Activated CD4-positive, alpha-beta T cell treated with anti-CD3 and anti-CD28 coated beads for 4 hours (primary cell): ENCODE measurements at places on chromosomes 1 and 21.
A peak's percentile ranks its signal among the peaks of the same experiment; 100 is the strongest.

- DNase-seq = no peak
Measured at GRCh38 chr1:153087652-153088051, 6.7 kb downstream of the SPRR2E start.

DNA sequence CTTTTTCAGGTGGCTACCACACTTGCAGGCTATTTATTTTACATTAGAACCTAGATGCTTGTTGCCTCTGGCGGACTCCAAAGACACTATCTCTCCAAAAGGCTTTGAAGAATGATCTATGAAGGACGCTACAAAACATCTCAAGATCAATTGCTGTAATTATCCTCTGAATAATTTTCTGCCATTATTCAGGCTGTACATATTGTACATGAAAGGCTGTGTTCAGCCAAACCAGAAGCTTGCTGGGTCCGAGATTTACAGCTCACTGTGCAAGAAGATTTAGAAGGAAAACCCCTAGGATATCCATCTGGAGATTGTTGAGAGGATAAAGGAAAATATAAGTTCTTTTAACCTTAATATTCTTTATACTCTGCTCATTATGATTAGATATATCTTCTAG lies 523.6 kb upstream of the PLXNA2 start:
- no peak for DNase-seq

GRCh38 chr1:14826172-14826636 lies 227.7 kb downstream of the KAZN start:
- DNase-seq = no peak

GRCh38 chr1:6447818-6448748 lies 17.9 kb downstream of the TNFRSF25 start:
- DNase-seq = peak; percentile 45

- no peak for DNase-seq
Measured at GRCh38 chr1:119329541-119330461, 38.8 kb upstream of the HAO2 start.

- DNase-seq = no peak
Measured at GRCh38 chr1:60589916-60590315, 492.4 kb upstream of the NFIA start.

DNA sequence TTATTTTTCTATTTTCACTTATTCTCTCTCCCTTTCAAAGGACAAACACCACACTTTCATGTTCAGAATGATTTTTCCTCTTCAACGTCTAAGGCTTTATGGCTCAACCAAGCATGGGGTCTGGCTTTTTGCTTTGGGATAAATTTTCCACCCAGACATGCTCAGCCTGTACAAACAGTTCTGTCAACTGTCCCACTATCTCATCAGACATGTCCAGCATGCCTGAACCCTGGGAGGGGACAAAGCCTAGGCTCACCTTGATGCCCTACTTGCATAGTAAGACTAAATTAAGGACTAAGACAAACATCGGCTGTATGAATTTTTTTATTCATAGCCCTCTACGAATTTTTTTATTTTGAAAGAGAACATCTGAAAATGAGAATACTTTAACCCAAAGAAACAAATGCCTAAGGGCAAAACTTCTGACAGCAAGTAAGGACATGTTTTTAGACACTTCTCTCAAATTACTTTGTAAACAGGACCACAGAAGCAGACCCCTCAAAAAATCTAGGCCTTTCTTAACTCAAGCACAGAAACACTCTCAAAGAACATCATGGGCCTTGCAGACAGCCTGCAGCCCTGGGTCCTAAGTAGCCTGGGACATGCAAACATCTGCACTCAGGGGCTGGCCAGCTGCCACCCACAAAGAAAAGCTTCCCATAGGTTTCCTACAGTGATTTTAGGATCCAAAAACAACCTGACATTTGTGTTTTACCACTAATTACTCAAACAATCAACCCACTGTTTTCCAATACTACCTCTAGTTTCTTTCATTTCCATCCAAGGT lies 72.3 kb upstream of the PALMD start:
- DNase-seq = no peak

DNA sequence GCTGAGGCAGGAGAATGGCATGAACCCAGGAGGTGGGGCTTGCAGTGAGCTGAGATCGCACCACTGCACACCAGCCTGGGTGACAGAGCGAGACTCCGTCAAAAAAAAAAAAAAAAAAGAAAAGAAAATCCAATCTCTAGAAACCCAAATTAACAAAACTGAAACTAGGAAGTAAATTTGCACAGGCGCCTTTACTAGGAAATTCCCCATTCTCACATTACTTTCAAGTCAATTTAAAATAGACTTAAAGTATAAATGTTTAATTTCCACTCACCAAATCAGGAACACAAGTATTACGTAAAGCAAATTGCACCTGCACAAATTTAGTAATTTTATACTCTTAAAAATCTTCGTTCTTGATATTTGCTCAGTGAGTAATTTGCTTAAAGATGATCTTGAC lies 67.8 kb upstream of the BCAR3 start:
- DNase-seq = no peak

DNA sequence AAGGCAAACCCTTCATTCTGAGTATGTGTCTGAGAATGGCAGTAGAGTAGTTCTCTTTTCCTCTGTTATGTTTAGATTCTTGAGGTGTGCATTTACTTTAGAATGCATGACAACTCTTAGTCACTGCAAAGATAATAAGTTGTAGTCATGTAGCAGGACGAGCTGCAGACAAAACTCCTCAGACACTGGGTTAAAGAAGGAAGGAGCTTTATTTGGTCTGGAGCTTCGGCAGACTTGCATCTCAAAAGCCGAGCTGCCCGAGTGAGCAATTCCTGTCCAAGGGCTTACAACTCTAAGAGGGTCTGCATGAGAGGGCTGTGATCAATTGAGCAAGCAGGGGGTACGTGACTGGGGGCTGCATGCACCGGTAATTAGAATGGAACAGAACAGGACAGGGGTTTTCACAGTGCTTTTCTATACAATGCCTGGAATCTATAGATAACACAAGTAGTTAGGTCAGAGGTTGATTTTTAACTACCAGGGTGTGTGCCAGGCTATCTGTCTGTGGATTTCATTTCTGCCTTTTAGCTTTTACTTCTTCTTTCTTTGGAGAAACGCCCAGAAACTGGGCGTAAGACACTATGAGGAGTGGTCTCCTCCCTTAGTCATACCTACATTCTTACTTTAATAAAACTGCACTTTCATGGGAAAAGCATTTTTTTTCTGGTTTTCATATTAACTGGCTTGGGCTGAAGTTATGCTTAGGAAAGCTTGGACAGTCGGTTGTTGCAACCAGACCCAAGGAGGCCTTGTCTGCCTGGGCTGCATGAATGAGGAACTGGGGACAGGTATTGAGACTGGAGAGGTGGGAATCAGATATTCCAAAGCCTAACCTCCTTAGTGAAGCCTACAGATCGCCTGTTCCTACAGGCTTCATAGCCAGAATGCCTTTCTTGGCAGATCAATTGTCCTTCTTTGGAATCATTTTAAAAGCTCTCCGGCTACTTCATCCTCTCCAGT lies 115.1 kb downstream of the RHOU start:
- DNase-seq = no peak

DNA sequence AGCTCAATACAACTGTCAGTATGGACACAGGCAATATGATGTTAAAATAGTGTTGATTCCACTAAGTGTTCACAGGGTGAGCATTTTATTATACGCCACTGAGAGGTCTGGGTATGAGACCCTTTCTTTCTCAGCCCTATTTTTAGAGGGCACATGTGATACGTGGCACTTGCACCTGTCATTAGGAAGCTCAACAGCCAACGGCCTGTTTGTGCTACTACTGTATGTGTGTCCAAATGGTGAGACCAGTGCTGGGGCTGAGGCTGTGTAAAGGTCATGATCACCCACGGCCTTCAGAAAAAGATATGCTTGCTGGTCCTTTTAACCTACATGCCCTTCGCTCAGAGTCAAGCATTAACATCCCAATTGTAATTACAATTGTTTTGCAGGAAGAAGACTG lies 176.2 kb downstream of the DUSP10 start:
- no peak for DNase-seq

DNA sequence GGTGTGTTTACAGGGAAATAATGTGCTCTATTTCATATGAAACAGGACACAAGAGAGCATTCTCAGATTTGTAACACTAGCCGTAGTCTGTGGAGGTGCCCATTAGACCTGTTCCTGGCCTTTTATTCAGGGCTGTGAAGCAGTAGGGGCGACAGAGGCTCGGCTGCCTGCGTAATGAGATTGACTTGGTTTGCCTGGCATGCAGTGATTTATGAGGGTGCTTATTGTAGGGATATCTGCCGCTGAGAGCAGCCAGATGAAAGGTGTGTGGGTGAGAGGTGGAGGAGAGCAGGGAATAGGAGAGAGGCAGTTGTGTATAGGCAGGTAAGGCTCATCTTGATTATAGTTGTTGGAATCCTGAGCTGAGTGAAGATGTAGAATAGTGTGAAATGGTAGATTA lies 51.3 kb downstream of the DNAJC6 start:
- DNase-seq = no peak

DNA sequence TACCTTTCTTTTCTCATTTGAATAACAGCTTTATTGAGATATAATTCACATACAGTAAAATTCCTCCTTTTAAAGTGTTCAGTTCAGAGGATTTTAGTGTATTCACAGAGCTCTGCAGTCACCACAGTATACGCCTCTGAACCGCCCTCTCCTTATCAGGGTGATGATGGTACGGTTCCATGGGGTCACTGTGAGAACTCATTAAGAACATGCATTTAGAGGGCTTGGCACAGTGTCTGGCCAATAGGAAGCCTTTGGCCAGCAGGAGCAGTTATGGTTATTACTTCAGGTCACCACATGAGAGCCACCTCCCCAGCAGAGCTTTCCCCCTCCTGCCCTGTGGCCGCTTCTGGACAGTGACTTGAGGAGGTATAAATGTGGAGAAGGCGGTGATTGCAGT lies 27.3 kb downstream of the KCNQ4 start:
- DNase-seq = no peak

DNA sequence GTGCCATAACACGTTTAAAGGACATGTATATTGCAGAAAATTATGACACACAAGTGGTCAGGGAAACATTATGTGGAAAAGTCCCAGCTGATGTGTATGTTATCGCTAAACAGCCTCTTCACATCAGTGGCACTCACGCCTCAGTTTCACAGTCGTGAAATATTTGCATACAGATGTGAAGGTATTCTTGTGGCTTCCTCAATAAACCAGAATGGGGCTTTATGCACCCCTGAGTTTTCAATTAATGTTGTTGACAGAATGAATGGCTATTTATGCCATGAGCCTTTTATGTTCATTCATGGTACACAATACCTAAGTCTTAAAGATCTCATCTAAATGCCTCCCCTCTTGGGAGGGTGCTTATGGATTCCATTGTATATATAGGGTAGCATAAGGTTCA lies 202.1 kb upstream of the ADGRL2 start:
- DNase-seq = no peak
